ENCODE measurements at places on chromosomes 1 and 21. TPM values are rescaled to one million over a fixed set of nuclear protein-coding genes. Genes with fewer than 3 reads are reported as not detected.

Gene OR2W3
- total RNA-seq = not detected

Gene RNU5D-1
- not detected for total RNA-seq

Gene KCNJ6
- total RNA-seq = not detected

Gene FAM78B
- total RNA-seq = not detected

Gene REN
- not detected for total RNA-seq

Gene OR2L3
- not detected for total RNA-seq

Gene MYOC
- not detected for total RNA-seq

Gene SERPINC1
- 0.98 TPM for total RNA-seq

Gene C1orf56
- 4.8 TPM for total RNA-seq

Gene CHIA
- not detected for total RNA-seq

Gene KRTAP11-1
- total RNA-seq = not detected

Gene ITLN1
- 0.37 TPM for total RNA-seq

Gene C1QTNF12
- 3.4 TPM for total RNA-seq

Gene TMEM200B
- 3.3 TPM for total RNA-seq

Gene IL23R
- total RNA-seq = not detected

Gene IVL
- total RNA-seq = not detected

Gene TAS1R3
- 0.29 TPM for total RNA-seq

Data from Caco-2 (cell line).